ENCODE measurements at places on chromosomes 12 and 14.

- no peak overlapping the region for H3K4me3 ChIP-seq
- DNase-seq, result no peak
- no peaks in the 10 kb centered on the region for H3K27me3 ChIP-seq
- H3K27ac ChIP-seq, result no peak overlapping the region
These were observed 103.2 kb downstream of the TPH2 start for GRCh38 chr12:72041811-72042210.

DNA sequence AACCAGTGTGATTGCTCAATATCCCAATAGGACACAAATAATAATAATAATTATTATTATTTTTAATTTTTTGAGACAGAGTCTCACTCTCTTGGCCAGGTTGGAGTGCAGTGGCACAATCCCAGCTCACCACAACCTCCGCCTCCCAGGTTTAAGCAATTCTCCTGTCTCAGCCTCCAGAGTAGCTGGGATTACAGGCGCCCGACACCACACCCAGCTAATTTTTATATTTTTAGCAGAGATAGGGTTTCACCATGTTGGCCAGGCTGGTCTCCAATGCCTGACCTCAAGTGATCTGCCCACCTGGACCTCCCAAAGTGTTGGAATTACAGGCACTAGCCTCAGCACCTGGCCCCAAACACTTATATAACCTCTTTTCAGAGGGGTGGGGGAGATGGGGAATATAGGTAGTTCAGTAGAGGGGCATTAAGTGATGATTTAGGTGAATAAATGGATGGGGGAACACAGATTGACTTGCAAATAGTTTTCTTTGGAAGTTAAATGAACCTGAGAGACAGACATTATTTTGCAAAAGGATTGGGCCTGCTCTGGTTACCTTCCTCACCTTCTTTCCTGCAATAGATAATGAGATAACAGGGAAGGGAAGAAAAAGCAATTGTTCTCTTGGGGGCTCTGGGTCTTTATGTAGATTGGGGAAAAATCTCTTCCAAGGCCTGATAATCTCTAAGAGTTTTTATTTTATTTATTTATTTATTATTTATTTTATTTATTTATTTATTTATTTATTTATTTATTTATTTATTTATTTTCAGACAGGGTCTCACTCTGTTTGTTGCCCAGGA, 57.7 kb downstream of the RESF1 start:
- no peaks in the 10 kb centered on the region for H3K4me1 ChIP-seq
- no peak for DNase-seq
- H3K36me3 ChIP-seq, result no peaks in the 10 kb centered on the region
- H3K27ac ChIP-seq, result no peak overlapping the region
- no peaks in the 10 kb centered on the region for H3K27me3 ChIP-seq

DNA sequence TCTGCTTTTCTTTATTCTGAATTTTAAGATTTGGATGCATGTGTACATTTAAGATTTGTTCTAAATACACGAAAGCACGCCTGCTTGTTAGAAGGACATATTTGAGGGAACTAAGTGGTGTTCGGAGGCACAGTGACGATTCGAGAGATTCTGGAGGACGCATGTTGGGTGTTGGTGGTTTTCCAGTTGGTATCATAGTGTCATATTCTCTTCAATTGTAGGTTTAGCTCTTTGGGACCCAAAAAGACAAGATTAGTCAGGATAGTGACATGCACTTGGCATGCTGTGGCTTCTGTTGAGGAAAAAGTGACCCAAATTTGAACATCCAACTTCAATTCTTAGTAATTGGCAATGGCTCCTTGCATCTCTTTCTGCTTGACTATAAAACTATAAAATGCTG, 30.1 kb downstream of the PRKCH start:
- H3K27ac ChIP-seq, result no peak overlapping the region
- no peaks in the 10 kb centered on the region for H3K27me3 ChIP-seq
- H3K4me3 ChIP-seq, result no peak overlapping the region
- no peak for DNase-seq

- H3K27me3 ChIP-seq, result no peaks in the 10 kb centered on the region
- peaks cover 4% of the 10 kb centered on the region for H3K4me1 ChIP-seq
- H3K27ac ChIP-seq, result no peak overlapping the region
- H3K36me3 ChIP-seq, result no peaks in the 10 kb centered on the region
- no peak for DNase-seq
- no peak overlapping the region for H3K4me3 ChIP-seq
These were observed 12.1 kb downstream of the ACADS start for GRCh38 chr12:120737557-120738251.

GRCh38 chr12:87311206-87311605, 718.0 kb downstream of the C12orf50 start:
- no peaks in the 10 kb centered on the region for H3K27me3 ChIP-seq
- no peak for DNase-seq
- H3K36me3 ChIP-seq, result no peaks in the 10 kb centered on the region
- no peak overlapping the region for H3K27ac ChIP-seq
- no peaks in the 10 kb centered on the region for H3K4me1 ChIP-seq
- no peak overlapping the region for H3K4me3 ChIP-seq

- no peak overlapping the region for H3K4me3 ChIP-seq
- H3K27me3 ChIP-seq, result no peaks in the 10 kb centered on the region
- no peaks in the 10 kb centered on the region for H3K36me3 ChIP-seq
- H3K4me1 ChIP-seq, result no peaks in the 10 kb centered on the region
- no peak overlapping the region for H3K27ac ChIP-seq
These were observed 188.7 kb downstream of the RPAP3 start for GRCh38 chr12:47517122-47517521.

- no peaks in the 10 kb centered on the region for H3K36me3 ChIP-seq
- no peak for DNase-seq
- H3K4me1 ChIP-seq, result no peaks in the 10 kb centered on the region
- peaks cover 4% of the 10 kb centered on the region for H3K27me3 ChIP-seq
These were observed 94.0 kb downstream of the TBX5 start for GRCh38 chr12:114311974-114312373.

DNA sequence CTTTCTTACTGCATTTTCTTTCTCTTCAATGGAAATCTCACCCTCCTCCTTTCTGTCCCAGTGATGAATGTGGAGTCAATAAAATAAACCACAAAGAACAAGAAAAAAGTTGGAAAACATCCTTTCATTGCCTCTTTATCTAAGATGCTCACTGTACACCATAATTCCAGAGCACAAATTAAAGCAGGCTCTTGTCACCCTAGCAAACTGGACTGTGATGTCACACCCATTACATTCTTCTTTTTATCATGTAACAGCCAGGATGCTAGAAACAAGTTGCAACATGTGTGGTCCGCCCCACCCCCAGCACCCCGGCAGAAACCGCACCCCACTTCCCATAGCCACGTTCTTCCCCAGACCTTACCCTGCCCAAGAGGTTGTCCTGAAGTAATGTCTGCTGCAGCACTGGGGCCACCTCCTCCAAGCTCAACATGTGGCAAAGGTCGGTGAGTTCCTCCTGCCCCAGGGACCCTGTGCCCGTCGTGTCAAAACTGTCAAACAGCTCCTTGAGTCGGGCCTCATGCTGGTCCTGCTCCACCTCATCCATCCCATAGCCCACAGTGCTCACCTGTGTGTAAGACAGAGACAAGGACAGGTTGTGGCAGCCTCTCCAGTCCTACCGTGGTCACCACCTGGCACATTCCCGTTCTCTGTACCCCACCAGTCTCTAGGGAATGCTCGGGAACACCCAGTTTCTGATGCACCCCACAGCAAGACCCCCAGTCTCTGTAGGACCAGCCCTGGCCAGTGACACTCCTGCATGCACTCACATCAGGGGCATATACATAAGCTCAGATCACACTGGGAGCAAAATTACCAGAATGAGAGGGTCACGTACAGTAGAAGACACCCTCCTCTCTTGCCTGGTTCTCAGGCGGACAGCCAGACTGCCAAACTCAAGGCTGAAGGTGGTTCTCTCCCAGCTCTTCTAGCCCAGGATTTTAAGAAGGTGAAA, 9.2 kb downstream of the NIN start:
- peaks cover 3% of the 10 kb centered on the region for H3K4me1 ChIP-seq
- no peaks in the 10 kb centered on the region for H3K27me3 ChIP-seq
- H3K36me3 ChIP-seq, result no peaks in the 10 kb centered on the region

DNA sequence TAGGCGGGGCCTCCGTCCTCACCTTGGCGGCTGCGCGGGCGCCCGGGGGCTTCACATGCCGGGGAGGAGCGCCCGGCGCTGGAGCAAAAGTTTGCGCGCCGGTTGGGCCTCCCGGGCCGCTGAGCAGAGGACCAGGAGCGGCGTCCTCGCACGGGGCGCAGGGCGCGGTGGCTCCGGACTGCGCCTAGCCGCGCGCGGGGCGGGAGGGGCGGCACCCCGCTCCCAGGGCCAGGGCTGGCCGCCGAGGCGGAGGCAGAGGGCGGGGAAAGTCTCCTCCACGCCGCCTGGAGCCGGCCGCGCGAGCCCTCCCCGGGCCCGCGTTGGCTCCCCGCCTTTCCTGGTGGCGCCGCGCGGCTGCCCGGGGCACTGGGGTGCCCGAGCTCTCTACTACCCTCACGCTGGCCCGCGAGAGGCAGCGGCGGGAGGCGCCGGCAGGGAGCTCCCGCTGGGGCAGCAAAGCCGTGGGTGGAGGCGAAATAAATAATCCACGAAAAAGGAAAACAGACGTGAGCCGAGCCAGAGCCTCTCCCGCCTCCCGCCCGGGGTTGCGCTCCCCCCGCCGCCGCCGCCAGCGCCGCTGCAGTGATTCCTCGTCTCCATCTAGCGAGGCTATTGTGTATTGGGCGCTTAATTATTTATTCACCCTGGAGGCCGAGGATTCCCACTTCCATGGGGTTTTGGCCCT, 400 bp upstream of the PRIMA1 start:
- H3K4me3 ChIP-seq, result no peak overlapping the region
- no peaks in the 10 kb centered on the region for H3K36me3 ChIP-seq
- peaks cover 18% of the 10 kb centered on the region for H3K27me3 ChIP-seq
- no peak for DNase-seq
- H3K27ac ChIP-seq, result no peak overlapping the region

DNA sequence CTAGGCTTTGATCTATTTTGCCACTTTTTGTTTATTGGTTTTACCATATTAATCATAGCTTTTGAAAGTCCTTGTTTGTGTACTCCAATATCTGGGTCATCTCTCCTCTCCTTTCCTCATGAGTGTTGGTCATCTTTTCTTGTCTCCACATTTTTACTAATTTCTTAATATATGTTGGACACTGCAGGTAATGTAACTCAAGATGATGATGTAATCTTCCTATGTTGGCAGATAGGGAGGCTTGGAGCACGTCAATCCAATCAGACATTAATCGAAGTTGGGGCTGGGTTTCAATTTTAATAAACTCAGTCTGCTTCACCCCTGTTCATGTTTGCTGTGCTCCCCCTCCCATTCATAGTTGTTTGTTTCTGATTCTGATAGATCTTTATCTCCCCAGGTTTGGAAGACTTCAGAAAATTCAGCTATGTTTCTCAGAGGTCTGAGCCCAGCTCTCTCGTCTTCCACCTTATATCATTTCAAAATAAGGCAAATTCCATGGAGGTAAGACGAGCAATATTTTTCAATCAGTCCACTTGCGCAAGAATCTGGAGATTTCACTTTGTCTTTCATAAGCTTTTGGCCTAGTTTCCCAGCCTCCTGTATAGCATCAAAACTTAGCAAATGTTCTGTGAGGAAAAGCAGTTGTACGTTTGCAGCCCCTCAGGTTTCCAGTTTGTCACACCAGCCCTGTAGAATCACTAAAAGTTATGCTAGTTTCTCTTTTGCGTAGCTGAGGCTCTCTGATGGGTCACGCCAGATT, 504.1 kb downstream of the TMTC2 start:
- H3K4me1 ChIP-seq, result no peaks in the 10 kb centered on the region
- no peak for DNase-seq
- H3K4me3 ChIP-seq, result no peak overlapping the region
- H3K27ac ChIP-seq, result no peak overlapping the region
- no peaks in the 10 kb centered on the region for H3K36me3 ChIP-seq
- H3K27me3 ChIP-seq, result no peaks in the 10 kb centered on the region

DNA sequence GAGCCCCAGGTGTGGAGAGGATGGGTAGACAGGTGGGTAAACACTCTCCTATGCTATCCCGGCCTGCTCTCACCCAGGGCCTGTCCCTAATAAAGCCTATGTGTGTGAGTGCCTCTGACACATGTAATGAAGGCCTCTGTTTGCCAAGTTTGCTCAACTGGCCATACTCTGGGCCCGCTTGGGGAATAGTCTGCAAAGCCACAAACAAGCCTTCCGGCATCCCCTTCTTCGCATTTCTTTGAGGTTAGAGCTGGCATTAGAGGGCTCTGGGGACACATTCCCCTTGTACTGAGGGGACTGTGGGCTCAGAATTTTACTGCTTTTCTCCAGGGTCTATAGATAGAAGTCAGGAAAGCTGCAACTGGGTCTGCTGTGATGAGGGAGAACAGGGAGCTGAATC, 240.5 kb downstream of the C12orf75 start:
- no peak overlapping the region for H3K4me3 ChIP-seq
- H3K27ac ChIP-seq, result no peak overlapping the region
- DNase-seq, result no peak
- no peaks in the 10 kb centered on the region for H3K36me3 ChIP-seq

DNA sequence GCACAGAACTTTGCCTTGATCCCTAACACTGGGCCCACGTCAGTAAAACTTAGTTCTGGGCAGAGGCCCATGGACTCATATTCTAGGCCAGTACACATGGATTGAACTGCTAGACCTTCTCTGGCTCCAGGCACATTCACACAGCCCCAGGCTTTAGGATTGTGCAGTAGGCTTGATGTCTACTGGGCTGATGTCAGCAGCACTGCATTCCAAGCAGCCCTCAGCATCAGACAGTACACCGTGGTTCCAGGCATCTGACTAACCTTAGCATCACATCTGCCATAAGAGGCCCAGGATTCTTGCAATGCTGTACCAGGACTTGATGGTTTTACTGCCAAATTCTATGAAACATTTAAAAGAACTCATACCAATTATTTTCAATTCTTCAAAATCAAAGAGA, 301.9 kb downstream of the CCER1 start:
- H3K36me3 ChIP-seq, result no peaks in the 10 kb centered on the region
- no peaks in the 10 kb centered on the region for H3K4me1 ChIP-seq
- no peak overlapping the region for H3K4me3 ChIP-seq
- no peak overlapping the region for H3K27ac ChIP-seq
- no peaks in the 10 kb centered on the region for H3K27me3 ChIP-seq

DNA sequence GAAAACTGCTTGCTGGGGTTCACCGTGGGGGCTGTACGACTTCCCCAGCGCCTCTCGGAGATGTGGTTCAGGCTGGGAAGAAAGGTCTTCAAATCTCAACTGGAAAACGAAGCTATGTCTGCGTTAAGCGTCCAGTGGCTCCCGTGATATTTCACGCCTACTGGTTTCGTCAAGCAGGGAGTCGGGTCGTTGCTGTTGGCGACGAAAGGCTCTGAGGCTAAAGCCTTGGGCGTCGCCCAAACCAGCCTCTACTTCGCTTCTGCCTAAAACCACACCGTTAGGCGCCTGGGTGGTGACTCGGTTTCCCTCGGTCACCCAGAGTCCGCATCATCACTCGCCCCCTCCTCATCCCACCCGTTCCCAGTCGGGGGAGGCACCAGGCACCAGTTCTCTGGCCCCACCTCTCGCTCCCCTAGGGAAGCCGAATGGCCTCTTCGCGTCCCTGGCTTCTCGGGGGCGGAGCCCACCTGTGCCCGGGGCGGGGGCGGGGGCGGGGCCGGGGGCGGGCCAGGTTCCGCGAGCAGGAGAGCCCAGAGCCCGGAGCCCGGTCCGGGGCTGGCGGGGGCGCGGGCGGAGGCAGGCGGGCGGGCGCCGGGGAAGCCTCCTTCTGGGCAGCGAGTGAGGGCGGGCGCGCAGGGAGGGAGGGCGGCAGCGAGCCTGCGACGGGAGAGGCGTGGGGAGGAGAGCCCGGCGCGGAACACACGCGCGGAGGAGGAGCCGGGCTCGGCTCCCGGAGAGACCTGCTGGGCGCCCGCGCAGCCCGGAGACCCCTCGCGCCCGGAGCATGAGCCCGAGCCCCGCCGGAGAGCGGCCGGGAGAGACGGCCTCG, at the start of gene B4GALNT3:
TSS of gene B4GALNT3 (plus strand) at position 510 of the 829 bp plus-strand sequence. CDS start 438 bp downstream, outside the sequence.
- H3K4me1 ChIP-seq, result peaks cover 11% of the 10 kb centered on the region
- DNase-seq, result peak; percentile 85
- no peaks in the 10 kb centered on the region for H3K36me3 ChIP-seq
- H3K27me3 ChIP-seq, result no peaks in the 10 kb centered on the region
